ENCODE measurements at places on chromosomes 1 and 21.

- no peak for DNase-seq
Measured at GRCh38 chr1:98897479-98897878, 107.2 kb downstream of the PLPPR5 start.

- DNase-seq = no peak
Measured at GRCh38 chr1:39490596-39491145, 765 bp upstream of the BMP8A start.

DNA sequence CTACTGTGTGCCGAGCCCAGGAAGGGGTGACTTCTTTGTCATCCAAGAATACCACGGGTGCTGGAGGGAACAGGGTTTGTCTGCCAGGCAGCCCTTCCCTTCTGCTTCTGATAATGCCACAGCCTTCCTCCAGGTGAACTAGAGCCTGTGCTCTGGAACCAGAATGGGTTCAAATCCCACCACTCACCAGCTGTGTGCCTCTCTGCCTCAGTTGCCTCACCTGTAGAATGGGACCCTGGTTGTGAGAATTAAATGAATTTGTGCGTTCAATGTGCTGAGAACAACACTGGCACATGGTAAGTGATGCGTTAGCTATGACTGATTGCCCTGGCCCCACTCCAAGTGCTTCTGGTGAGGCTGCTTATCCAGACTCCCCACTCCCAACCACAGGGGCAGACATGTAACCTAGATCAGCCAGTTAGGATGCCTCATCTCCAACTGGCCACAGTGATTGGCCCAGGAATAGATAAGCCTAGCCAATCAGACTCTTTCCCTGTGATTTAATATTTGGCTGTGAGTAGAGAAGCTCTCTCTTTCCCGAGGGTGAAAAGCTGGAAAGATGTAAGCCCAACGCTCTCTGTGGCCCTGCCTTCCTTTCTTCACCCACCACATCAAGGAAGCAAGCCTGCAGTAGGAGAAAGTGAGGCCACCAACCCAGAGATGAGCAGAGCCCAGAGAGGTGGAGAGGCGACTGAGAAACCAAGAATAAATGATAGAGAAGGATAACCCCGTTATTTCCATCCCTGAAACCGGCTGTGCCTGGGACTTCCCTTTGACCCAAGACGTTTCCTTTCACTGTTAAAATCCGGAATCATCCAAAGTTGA, 20.8 kb upstream of the LAPTM5 start:
- peak; percentile 44 for DNase-seq

DNA sequence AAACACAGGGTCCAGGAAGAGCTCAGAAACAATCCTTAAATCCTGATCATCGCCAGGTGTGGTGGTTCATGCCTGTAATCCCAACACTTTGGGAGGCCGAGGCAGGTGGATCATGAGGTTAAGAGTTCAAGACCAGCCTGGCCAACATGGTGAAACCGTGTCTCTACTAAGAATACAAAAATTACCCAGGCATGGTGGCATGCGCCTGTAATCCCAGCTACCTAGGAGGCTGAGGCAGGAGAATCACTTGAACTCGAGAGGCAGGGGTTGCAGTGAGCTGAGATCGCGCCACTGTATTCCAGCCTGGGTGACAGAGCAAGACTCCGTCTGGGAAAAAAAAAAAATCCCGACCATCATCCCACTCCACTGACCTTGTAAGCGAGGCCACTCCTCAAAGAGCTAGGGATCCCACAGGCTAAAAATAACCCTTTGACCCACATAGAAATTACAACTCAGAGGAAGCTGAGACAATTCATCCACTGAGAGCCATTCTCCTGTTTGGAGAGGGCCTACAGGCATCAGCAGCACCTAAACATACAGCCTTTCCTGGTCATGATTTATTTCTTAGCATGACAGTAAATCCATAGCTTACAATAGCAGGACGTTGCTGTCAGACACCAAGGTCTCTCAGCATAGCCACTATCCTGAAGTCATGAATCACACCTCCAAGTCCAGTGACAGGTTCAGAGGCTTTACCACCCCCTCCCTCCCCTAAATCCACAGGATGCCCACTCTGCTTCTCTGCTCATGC, 66.7 kb downstream of the TGFBR3 start:
- DNase-seq = no peak

GRCh38 chr21:29196670-29197191, 66.3 kb downstream of the MAP3K7CL start:
- DNase-seq = no peak

DNA sequence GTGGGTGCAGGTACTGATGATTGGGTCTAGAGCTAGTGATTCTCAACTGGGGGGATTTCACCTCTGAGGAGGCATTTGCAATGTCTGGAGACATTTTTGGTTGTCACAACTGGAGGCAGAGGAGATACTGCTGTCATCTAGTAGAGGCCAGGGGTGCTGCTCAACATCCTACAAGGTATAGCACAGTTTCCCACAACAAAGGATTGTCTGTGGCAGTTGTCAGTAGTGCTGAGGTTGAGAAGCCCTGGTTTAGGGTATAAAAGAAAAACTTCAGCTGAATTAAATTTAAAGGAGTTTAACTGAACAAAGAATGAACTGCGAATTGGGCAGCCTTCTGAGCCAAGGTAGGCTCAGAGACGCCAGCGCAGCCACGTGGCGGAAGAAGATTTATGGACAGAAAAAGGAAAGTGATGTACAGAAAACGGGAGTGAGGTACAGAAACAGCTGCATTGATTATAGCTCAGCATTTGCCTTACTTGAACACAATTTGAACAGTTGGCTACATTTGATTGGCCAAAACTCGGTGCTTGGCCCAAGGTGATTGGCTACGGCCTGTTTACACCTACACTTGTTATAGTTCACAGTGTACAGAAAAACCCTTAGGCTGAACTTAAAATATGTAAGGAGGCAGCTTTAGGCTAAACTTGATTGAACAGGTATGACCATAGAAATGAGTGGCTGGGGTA, 40.4 kb downstream of the MPZL1 start:
- no peak for DNase-seq

GRCh38 chr21:31865429-31865970, 7.3 kb upstream of the HUNK start:
- DNase-seq = no peak

DNA sequence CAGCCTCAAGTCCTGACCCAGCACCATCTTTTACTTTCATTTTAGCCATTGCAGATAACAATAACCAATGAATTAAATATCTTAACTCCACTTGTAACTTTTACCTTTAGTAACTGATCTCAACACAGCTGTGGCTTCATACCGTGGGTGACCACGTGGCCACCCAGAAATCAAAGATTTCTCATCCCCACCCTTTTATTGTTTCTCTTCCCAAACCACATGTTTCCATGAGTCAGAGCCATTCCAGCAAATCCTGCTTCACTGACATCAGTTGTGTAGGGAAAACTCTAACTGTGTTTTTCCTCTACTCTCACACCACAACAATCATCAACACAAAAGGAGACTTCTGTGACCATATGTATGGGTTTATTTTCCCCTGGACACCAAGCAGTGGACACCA, 25.1 kb upstream of the BRDT start:
- peak; percentile 58 for DNase-seq

DNA sequence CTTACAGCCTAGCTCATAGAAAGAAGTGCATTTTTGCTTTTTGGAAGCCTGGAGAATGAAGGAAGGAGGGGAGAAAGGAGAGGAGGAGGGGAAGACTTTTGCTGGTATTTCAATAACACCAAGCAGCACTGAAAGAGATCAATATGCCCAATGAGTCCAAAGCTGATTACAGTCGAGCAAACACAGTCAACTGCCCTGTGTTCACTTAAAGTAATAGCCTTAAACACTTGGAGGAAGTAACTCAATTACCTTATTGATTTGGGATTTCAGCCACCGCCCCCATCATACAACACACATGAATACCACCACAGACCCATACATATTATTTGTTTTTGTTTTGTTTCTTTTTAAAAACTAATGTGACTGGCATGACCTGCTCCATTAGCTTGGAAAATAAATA, 23.3 kb upstream of the RXRG start:
- no peak for DNase-seq

Data from HS-5 (cell line).